ENCODE measurements at places on chromosomes 3 and 15.

DNA sequence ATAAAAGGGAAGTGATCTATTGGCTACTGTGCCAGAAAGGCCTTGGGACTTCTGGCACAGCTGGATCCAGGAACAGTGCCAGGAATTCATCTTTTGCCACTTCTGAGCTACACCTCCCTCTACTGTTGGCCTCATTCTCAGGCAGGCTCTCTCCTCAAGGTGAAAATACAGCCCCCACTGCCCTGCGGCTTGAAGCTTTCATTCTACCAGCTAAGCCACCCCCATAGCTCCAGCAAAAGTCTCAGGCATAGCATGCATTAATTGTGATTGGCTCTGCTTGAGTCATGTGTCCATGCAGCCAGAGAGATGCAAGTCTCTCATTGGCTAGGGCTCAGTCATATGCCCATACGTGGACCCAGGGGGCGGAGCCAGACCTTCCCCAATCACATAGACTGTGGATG, 142.4 kb downstream of the TPRA1 start:
- DNase-seq = no peak

GRCh38 chr15:89489376-89489775, 7.0 kb downstream of the RHCG start:
- DNase-seq = no peak

GRCh38 chr15:62104401-62104800, 37.6 kb downstream of the C2CD4A start:
- DNase-seq = no peak

DNA sequence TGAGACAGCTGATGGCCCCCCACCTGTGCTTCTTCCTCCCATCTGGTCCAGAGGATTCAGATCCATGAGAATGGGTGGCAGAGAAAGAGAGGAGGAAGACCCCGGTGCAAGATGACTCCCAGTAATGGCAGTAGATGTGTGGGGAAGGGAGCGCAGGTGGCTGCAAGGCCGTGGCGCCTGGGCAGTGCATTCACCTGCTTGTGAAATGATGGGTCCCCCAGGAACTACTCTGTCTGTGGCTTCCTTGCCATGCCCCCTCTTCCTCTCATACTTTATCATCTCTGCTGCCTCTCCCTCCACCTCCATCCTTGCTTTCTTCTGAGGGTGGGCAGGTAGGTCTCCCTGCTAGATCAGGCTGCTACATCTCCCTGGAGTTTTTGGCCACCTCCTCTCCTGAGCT, 23.3 kb downstream of the ZNF710 start:
- DNase-seq = no peak

- no peak for DNase-seq
These were observed 56.9 kb downstream of the CACNA1D start for GRCh38 chr3:53551324-53551723.

- no peak for DNase-seq
These were observed 347.7 kb downstream of the FOXP1 start for GRCh38 chr3:71235846-71236245.

- no peak for DNase-seq
These were observed 389 bp downstream of the APEH start for GRCh38 chr3:49674497-49674983.

DNA sequence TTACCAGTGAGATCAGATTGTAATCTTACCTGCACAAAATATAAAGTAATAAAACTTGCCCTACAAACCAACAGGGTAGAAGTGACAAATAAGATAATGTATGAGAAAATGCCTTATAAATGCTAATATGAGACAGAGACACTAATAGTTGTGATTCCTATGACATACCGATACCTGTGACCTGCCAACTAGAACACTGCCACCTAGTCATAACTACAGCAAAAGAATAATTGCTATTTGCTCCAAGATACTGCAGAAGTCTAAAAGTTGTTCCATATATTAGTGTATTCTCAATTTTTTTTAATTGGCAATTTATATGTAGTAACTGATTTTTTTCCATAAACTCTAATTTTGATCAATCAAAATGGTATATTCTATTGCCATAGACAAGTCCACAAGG, 25.3 kb upstream of the GP5 start:
- no peak for DNase-seq

DNA sequence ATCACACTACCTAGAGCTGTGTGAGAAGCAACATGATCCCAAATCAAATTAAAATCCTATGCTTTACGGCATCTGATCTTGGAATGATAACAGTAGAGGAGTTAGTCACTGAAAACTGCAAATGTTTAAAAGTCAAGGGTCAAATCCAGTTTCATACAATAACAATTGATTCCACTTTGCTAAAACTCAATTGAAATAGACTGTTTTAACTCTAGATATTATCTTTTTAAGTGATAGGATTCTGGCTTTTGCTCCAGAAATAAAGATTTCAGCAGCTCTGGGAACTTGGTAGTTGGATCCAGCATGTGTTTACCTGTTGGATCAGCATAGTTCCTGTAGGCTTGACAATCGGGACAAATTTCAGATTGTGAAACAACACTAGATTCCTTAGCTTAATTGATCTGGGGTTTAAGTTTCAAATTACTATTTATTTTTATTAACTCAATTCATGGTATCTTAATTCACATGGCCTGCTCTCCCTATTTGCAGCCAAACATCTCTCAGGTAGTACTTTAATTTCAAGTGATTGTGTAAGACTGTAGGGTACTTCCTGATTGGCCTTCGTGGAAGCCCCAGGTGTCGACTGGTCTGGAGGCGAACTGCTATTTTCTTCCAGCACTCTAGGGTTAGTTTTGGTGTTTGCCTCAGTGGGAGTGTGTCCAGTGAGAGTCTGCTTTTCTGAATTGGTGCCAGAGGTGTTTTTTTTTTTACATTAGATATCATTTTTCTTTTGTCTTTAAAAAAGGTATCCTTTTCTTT, 16.6 kb downstream of the NFKBIZ start:
- no peak for DNase-seq

GRCh38 chr15:98812716-98813446, 164.5 kb downstream of the IGF1R start:
- DNase-seq = no peak

- no peak for DNase-seq
These were observed 100.8 kb downstream of the RAB11A start for GRCh38 chr15:65969865-65970816.

DNA sequence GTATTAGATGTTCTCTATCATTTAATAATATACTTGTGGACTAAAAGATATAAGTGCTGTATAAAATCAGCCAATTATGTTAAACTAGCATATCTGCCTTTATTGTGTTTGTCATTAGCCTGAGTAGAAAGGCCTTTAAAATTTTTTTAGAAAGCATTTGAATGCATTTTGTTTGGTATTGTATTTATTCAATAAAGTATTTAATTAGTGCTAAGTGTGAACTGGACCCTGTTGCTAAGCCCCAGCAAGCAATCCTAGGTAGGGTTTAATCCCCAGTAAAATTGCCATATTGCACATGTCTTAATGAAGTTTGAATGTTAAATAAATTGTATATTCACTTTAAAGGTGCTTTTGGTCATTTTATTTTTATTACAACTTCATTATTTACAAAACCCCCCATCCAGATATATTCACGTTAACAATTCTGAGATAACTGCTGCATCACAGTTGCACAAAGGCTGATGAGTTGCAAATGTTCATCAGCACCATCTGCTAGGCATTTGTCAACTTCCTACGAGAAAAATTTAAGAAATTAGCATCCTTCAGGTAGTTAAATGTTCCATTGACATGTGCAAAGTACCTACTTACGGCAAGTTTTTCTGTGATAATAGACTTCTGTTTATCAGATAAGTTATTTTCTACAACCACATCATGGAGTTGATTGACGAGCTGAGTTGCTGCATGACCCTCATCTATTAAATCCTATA, 6.3 kb downstream of the EIF4A2 start:
- DNase-seq = no peak

- no peak for DNase-seq
These were observed 91.0 kb downstream of the FOXP1 start for GRCh38 chr3:71492566-71492965.

- DNase-seq = no peak
These were observed 26.8 kb upstream of the RHO start for GRCh38 chr3:129501630-129502029.

GRCh38 chr3:50516440-50516871, 13.0 kb upstream of the CACNA2D2 start:
- DNase-seq = no peak

DNA sequence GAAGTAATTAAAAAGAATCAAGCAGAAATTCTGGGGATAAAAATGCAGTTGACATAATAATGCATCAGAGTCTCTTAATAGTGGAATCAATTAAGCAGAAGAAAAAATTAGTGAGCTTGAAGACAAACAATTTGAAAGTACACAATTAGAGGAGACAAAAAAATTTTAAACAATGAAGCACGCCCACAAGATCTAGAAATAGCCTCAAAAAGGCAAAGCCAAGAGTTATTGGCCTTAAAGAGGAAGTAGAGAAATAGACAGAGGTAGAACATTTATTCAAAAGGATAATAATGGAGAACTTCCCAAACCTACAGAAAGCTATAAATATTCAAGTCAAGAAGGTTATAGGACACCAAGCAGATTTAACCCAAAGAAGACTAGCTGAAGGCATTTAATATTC, 113.3 kb downstream of the TBC1D2B start:
- DNase-seq = no peak

- DNase-seq = no peak
These were observed 216.3 kb downstream of the SATB1 start for GRCh38 chr3:18208856-18209255.

DNA sequence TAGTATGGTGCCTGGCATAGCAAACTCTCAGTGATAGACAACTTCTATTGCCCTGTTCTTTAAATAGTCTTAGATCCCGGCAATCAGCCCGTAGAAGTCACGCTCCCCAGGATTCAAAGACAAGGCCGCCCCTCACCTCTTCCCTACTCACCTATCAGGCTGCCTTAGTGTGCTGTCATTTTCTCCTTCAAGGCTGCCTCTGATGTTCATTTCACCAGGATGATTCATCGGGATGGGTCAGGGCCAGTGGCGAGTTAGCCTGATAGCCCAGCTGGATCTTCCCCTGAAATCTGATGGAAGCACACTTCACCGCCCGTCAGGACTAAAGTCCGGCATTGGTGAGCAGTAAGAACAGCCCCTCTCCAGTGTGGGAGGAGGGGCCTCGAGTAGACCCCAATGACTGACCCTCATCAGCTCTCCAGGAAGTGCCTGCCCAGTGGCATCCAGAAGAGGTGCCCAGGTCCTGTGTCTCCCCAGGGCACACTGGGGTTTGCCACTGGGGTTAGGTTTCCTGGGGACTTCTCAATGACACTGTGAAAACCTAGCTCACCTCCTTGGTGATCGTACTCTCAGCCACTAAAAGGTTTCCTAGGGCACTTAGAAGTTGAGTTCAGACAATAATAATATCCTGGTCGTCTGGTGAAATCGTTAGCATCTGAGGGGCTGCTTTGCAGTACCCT, 37.5 kb downstream of the TPM1 start:
- DNase-seq = no peak

- no peak for DNase-seq
These were observed 55.5 kb downstream of the BSN start for GRCh38 chr3:49609815-49610214.

Data from stimulated activated CD8-positive, alpha-beta memory T cell treated with anti-CD3 and anti-CD28 coated beads, Interleukin-7, amount 100 ng/mL, for 1 hour (primary cell).